Fibroblast of the conjunctiva (primary cell): ENCODE measurements at places on chromosomes 5 and 9.

GRCh38 chr9:133854765-133855164 lies 116.6 kb upstream of the SARDH start:
- DNase-seq = no peak

- DNase-seq = no peak
Observed at GRCh38 chr9:133580419-133580738, 28.8 kb downstream of the FAM163B start.

GRCh38 chr5:81629986-81630385 lies 120.9 kb downstream of the SSBP2 start:
- no peak for DNase-seq

DNA sequence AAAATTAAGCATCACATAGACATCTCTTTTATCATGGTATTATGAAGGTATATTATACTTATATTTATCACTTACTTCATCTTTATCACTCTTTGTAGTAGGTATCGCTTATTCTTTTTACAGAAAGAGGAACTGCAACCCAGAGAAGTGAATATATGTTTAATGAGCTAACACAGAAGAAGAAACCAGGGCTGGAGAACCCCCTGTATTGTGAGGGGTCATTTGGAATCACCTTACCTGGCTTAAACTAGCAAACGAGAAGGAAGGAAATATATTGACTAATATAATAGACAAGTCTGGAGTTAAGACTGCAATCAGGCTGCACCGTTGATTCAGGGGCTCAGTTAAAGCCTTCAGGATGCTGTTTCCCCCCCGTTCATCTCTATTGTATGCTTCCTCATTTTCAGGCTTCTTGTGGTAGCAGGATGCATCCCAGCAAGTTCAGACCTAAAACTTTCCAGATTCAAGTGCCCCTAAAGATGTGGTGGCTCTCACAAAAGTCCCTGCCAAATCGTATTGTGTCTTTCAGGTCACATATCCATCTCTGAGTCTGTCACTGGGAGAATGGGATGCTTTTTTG lies 146.4 kb downstream of the GCNT1 start:
- DNase-seq = no peak

DNA sequence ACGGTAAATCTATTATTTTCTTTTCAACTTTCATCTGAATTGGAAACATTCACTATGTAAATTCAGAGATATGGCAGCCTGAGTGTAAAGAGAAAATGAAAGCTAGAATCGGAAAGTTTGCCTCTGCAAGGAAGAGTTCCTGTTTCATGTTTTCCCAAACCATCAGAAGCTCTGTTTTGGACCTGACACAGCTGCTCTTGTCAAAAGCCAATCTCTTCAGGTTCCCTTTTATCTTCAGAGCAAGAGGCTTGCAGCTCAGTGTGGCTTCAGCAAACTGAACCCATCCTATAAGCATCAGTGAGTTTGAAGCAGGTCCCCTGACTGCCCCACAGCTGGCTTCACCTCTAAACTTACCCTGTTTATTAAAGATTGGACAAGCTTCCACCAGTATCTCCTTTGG lies 1099.7 kb downstream of the DTWD2 start:
- no peak for DNase-seq

- DNase-seq = no peak
Observed at GRCh38 chr9:88536951-88537760, 2.2 kb downstream of the NXNL2 start.

DNA sequence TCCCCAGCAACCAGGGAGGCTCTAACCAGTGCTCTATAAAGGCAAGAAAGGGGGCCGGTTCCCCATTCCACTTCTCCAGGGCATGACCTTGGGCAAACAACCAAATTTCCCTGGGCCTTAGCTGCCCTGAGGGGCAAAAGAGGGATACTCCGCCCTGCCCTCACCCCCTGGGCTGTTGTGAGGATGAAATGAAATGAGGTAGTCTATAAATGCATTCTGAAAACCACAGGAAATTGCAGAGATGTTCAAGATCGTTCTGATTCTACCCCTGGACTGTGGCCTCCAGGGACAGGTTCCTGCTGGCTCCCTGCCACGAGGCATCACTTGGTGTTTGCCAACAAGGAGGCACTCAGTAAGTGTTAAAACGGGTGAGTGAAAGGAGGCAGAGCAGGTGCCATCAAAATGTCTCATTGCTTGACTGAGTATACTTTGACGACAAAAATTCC lies 5.7 kb downstream of the RAPGEF1 start:
- no peak for DNase-seq

DNA sequence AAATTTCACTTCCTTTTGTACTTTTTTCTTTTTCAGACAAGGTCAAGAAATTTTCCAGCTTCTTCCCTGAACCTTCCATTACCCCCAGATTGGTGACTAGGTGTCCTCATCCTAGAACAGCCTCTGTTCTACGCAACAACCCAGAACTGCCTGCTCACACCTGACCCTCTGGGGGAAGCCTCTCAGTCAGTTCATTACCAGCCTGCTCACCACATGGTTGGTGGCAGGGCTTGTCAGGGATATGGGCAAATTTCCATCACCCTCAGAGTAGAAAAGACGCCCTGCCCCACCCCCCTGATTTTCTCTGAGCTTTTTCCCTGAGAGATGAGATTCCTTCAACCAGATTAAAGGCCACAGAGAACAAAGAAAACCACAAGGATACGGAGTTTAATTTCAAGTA lies 5.3 kb upstream of the CFAP95 start:
- no peak for DNase-seq

DNA sequence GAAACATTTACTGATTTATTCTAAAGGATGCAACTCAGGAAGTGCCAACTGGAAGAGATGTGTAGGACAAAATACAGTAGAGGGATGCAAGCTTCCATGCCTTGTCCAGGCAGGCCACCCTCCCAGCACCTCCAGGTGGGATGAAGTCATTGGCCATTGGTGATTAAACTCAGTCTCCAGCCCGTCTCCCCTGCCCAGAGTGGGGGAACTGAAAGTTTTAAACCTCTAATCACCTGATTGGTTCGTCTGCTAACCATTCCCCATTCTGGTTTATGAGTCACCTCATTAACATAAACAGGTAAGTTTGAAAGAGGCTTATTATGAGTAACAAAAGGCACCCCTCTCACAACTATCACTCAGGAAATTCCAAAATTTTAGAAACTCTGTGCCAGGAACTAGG lies 8.1 kb downstream of the TNFAIP8 start:
- no peak for DNase-seq

DNA sequence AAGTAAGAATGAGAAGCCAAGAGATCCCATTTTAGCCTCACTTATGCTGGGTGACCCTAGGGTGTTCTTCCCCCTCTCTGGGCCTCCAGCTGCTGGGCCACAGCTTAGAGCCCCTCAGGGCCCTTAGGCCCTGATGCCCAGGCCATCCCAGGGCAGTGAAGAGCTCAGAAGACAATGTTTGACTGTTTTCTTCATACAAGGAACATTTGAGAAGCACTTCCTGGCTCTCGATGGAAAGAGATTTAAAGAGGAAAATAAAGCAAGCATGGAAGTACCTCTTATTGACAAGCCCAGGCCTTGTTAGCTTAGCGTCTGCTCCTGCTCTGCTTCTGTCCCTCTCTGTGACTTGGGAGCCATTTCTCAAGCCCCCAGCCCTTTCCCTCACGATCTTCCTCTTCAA lies 165.9 kb upstream of the SMIM23 start:
- no peak for DNase-seq

- no peak for DNase-seq
Observed at GRCh38 chr5:169299191-169299662, 1.7 kb downstream of the SLIT3 start.

GRCh38 chr9:133569891-133570690 lies 35.6 kb downstream of the ADAMTSL2 start:
- DNase-seq = no peak

DNA sequence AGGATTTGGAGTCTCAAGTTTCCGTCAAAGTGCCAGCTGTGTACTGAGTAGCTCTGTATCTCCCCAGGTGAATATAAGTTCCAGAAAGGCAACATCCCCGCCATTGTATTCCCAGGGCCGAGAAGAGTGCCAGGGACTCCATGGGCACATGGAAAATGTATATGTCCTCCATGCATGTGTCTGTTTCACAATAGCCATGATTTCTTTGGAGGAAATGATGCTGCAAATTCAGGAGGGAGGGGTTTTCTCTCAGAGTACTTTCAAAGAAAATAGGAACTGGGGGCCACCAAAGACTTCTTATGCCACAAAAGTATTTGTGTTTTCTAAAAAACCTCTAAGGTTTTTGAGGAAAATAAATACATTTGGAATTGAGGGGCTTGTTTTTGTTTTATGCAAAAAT lies 524.6 kb downstream of the BNC2 start:
- DNase-seq = no peak

GRCh38 chr5:90519081-90519480 lies 10.3 kb downstream of the LYSMD3 start:
- DNase-seq = no peak

- DNase-seq = peak; percentile 96
Observed at GRCh38 chr5:132439521-132440089, 51.0 kb downstream of the IRF1 start.
